Stimulated activated CD4-positive, alpha-beta T cell treated with anti-CD3 and anti-CD28 coated beads, TNF-alpha, amount 100 ng/mL, for 4 hours (primary cell): ENCODE measurements at places on chromosomes 3 and 15.

GRCh38 chr3:8762607-8763377 lies 6.6 kb downstream of the OXTR start:
- no peak for DNase-seq

GRCh38 chr3:65939801-65940246 lies 98.9 kb downstream of the MAGI1 start:
- DNase-seq: no peak

DNA sequence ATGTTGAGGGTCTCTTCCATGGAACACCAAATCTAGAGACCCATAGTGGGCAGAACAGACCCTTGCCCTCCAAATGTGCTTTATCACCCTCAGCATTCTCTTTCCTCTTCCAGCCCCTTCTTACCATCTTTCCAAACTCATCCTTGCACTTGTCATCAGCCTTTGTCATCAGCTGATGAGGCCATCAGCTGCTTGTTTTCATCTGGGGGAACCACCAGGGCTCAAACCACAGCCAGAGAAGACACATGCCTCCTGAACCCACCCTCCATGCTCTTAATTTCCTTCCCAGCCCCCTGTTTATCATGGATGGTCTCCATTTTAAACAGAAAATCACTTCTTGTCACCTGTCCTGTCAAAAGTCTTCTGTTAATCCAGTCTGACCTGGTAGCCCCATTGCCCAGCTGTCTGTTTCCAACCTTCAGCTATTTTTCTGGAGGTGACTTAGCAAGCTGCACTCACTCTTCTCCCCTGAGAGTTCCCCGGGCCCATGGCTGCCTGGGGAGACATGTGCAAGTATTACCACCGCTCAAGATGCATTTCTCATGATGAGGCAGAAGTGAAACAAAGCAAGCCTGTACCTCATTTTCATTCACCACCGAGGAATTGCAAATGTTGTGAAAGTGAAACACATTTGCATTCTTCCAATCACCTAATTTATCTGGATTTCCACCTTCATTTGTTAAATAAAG lies 14.7 kb upstream of the SYNM start:
- DNase-seq: no peak

- no peak for DNase-seq
Measured at GRCh38 chr15:99486371-99487336, 79.1 kb upstream of the MEF2A start.

DNA sequence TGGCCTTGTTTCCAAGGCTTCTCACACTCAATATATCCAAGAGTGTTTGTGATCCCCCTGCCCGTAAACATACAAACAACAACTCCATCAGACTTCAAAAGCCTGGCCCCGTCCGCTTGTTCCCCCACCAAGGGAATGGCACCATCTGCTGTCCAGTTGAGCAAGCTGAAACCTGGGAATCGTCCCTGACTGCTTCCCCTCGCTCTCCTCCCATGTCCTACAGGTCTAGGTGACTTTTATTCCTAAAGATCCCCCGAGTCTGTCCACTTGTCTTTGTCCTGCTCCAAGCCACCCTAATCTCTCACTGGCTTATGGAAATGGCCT lies 27.9 kb upstream of the FAM174B start:
- DNase-seq: no peak

DNA sequence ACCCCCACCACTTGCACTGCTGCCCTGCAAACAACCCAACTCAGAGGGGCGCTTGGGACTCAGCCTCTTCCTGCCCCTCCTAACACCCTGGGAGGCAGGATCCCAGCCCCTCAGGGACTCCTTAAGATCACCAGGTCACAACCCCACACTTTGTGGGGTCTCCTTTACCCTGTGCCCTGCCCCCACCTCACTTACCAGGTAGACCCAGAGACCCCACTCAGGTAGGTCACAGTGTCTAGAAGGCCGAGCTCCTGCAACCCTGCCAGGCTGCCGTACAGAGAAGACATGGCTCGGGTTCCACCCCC lies 9.1 kb downstream of the PLA2G4F start:
- no peak for DNase-seq

DNA sequence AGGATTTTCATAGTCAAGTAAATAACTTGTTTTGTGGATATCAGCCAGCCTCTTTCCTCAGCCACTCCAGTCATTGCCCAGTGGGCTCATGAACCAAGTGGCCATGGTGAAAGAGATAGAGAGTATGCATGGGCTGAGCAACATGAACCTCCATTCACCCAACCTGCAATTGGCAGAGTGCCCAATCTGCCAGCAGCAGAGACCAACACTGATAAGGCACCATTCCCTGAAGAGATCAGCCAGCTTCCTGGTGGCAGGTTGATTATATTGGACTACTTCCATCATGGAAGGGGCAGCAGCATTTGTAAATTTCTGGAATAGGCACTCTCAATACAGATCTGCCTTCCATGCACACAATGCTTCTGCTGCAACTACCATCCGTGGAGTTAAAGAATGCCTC lies 10.3 kb upstream of the MCF2L2 start:
- DNase-seq: no peak

- DNase-seq: no peak
Measured at GRCh38 chr15:99385865-99386264, 134.6 kb downstream of the LRRC28 start.

DNA sequence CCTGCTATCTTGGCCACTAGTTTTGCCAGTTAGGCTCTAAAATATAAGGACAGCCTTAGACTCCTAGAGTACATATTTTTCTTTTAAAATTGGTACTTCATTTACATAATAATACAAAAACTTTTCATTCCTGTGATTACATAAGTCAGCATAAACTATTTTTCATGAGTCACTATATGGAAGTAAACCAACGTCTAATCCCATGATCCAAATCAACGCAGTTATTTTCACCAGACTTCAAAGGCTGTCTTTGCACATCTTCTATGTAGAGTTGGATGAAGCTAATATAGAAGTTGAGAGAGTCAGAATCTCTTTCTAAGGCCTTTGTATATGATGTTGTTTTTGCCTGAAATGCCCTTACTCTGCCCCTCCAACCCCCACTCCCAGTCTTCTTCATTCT lies 7.6 kb upstream of the MFSD1 start:
- DNase-seq: no peak

DNA sequence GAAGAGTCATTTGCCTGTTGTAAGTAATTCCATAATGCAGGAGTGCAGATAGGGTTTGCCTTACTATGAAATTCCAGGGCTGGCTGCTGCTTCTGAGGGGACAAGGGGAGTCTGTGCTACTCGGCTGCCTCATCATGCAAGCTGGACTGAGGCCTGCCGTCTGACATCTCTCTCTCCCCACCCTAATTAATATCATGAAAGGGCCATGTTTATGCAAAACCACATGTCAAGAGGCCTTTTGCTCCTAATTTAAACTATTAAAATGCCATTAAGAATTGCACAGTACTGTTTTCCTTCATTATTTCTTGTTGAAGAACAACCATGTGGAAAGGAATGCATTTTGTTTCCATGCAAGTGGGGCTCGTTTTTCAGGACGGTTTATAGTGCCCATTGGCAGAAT lies 26.3 kb downstream of the CHST2 start:
- DNase-seq: no peak

DNA sequence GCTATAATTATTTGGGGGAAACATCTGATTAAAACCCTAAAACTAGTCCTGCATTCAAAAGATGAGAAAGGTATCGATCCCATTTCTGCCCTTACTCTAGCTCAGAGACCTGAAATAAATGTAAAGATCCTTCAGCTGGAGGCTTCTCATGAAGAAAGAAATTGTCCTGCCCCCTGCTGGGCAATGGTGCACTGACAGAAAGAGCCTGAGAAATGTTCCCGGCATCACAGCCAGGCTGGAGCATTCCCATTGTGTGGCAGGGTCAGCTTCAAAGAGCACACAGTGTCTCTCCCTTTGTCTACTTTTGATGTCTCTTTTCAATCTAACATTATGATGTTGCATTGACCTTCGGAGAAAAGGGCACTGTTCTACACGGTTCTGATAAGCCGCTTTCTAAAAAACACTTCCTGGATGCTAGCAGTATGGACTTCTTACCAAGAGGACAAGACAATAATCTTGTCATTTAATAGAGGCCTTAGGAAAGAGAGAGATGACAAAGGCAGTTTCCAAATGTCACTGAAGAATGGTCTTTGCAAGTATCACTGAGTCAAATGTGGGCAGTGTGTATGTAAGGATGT lies 287.5 kb downstream of the MAGI1 start:
- no peak for DNase-seq

DNA sequence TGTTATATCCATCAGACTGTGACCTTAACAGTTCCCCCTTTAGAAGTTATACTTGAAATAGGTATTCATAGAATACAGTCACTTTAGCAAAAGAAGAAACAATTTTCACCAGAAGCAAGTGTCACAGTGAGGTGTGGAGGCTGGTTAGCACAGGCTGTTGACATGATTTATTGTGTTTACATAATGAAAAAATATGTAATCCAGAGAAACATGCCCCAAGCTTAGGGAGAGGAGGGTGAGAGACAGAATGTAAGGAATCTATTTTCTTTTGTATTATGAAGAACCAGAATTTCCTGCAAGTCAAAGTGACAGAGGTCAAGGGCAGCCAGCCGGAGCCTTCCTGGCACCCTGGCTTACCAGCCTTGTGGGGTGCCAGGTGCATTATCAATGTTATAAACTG lies 4.0 kb downstream of the IL12A start:
- no peak for DNase-seq
